ENCODE measurements at places on chromosomes 4 and X.
A peak's percentile ranks its signal among the peaks of the same experiment; 100 is the strongest.

- no peak for DNase-seq
Observed at GRCh38 chr4:166198516-166199310, 325.7 kb downstream of the TLL1 start.

DNA sequence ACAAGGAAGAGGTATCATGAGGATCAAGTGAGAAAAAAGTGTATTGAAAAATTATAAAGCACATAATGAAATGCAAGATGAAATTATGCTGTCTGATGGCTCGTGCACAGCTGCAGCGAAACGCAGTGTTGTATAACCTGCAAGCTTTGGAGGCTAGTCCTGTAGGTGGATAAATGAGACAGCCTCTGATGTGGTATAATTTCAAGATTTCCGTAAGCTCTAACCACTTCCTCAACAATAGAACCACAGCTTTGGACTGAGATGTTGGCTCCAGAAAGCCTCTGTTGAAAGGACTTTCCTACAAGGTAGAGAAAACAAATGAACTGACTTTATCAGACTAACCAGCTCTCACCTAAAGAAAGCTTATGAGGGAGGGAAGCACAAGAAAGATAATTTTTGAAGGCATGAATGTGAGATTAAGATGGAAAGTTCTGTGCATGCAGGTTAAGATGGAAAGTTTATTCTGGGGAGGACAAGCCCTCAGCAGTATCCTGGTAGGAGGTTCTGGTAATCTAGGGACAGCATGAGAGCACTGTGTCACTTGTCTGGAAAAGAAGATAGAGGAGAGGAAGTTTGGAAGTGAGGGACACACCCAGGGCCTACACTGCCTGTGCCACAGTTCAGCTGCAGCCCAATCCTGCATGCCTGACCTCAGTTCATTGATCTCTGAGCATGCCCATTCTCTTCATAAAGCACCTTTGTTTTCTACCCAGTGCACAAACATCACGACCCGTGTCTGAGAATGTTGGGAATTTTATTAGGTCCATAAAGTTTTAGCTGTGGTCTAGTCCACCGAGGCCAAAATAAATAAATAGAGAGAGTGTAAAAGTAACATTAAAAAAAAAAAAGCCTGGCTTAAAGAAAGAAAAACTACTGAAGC, 161.5 kb upstream of the SFRP2 start:
- DNase-seq, result no peak

DNA sequence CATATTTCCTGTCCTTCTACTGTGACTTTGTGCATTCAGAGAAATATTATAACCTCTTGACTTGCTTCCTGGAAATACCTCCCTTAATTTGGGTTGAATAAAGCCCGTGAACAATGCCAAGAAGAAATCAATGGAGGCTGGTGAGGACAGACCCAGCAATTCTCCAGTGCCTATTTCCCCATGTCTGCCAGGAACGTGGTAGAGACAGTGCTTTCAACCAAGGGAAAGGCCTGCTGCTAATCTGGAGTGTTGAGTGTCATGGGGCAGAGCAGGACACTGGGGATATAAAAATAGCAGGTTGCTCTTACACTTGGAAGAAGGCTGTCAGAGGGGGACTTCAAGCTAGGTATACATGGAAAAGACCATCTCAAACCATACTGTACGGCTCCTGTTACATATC, 19.9 kb downstream of the TSC22D3 start:
- DNase-seq, result no peak

DNA sequence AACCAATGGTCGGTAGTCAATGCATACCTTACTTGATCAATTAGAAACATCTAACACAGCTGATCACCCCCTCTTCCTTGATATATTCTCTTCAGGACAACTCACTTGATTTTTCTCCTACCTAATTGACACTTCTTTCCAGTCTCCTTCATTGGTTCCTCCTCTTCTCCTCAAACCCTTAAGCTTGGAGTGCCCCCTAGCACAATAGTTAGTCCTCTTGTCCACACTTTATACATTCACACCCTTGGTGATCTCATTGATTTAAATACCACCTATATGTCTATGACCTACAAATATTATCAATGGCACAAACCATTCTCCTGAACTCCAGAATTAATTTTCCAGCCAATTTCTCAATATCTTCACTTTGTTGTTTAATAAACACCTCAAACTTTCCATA, 724.0 kb downstream of the ADGRL3 start:
- no peak for DNase-seq

GRCh38 chrX:109600237-109600651, 24.7 kb downstream of the KCNE5 start:
- peak; percentile 21 for DNase-seq

DNA sequence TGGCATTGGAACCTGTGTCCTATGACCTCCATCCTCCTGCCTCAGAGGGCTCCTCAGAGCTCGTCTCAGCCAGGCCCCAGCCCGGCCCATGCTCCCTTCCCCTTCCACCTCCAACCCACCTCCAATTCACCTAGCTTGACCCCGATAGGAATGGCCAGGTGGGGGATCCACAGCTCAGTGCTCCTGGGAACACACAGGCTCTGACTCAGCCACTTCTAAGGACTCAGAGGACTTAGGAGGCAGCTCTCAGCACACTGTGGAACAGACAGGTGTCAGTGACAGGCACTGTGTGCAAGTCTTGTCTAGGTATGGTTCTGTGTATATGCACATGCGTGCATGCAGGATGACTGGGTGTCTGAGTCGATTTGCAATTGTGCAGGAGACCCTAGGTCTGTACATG, 44.8 kb downstream of the PJA1 start:
- no peak for DNase-seq

DNA sequence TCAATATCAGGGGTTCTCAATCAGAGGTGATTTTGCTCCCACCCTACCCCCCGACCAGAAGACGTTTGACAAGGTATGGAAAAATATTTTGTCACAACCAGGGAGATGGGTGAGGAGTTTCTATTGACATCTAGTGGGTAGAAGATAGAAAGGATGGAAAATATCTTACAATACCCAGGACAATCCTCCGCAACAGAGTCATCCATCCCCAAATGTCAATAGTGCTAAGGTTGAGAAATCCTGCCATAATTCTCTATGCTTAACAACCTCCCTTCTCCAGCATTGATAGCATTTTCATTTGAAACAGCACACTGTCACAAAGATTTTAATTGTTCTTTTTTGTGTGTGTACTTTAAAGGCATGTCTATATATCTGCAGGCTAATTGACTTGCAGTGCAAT, 890.5 kb downstream of the PDHA2 start:
- DNase-seq, result no peak

DNA sequence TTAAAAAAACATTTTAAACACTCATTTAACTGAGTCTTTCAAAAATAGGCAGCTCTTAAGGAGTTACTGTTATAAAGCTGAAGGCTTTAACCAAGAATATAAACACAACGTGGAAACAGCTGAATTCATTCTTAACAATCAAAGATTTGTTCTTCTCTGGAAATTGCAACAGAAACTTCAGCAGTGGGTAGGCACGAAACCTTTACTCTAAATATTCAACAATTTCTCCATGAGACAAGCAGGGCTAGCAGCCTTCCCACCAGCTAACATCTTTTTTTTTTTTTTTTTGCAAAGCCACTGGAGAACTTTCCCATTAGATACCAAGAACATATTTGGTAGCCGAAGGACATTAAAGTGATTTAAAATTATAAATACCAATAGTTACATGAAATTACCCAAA, 78.2 kb upstream of the PRSS48 start:
- no peak for DNase-seq

DNA sequence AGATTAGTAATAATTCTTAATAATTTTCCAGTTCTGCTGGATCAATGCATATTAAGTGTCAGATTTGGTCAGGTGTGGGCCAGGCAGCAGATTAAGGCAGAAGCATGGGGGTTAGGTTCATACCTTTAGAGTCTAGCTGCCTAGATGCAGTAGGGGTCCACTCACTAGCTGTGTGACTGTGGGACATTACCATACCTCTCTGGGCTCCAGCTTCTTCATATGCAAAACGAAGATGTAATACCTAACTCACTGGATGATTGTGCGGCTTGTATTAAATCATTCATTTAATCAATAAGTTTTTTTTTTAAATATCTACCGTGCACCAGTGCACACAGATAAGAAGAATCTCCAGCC, 1.4 kb downstream of the ANXA3 start:
- DNase-seq, result no peak

- DNase-seq, result no peak
Observed at GRCh38 chr4:205097-205756, 80.9 kb downstream of the ZNF718 start.

- peak; percentile 78 for DNase-seq
Observed at GRCh38 chr4:75995727-75996126, 5.0 kb upstream of the SDAD1 start.

DNA sequence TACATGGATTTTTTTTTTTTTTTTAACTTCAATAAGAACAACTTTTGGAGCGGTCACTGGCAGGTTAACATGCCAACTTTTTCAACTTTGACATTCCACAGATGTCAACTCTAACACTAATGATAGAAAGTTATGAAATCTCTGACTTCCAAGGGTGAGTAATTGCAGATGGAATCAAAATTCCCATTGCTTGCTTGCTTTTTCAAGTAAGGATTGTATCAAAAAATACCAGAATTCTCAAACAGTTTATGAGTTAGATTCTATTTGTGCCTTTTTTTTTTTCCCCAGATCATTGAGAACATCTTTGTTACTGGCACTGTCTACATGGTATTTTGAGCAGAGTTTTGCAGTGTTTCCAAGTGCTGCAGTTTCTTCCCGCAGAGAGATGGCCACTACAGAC, 50.3 kb upstream of the OTUD4 start:
- no peak for DNase-seq

- DNase-seq, result no peak
Observed at GRCh38 chr4:164304861-164305260, 449.1 kb upstream of the SMIM31 start.

GRCh38 chr4:186557486-186557885, 2.1 kb upstream of the MTNR1A start:
- DNase-seq, result no peak

DNA sequence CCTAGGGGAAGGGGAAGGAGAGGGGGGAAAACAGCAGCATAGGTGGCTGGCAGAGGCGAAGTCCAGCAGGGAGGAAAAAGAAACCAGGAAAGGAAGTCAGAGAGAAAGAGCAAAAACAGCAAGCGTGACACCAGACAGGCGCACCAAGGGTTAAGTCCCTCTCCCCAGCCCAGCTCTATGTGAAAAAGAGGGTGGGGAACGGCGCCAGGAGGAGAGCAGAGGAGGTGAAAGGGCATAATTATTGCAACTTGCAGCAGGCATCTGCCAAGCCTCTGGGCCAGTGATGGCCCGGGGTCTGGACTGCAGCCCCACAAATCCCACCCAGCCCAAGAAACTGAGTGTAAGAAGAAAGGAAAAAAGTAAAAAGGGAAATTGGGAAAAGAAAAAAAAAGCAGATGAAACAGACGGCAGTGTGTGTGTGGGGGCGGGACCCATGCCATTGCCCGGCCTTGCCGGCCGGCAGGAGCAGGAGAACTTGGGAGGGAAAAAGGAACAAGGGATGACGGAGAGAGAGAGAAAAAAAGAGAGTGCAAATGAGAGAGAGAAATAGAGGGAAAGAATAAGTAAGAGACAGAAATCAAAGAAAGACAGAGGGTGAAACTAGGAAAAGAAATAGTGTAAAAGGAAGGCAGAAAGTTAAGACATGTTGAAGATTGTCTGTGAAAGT, 14.1 kb upstream of the RHOXF2 start:
- no peak for DNase-seq

- no peak for DNase-seq
Observed at GRCh38 chrX:48540480-48540879, 966 bp downstream of the TBC1D25 start.

DNA sequence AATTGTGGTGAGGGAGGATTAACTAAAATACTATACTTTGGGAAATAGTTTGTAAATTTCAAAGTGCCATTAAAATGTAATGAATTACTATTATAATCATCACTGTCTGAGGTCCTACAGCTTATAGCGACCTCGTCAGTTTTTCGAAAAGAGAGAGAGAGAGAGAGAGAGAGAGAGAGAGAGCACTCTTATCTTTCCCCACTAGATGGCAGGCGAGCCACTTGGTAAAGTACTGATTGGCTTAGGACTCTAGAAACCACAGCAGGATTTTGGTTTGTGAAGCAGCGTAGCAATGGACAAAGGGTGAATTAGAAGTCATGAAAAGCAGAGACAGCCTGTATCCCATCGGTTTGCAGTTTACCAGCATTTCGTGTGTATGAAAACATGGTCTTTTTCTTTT, 52.5 kb downstream of the LINC00632 start:
- DNase-seq, result peak; percentile 76

GRCh38 chrX:117995378-117995777, 121.2 kb downstream of the KLHL13 start:
- no peak for DNase-seq

GRCh38 chr4:32429151-32429550, 1709.0 kb downstream of the PCDH7 start:
- no peak for DNase-seq

GRCh38 chr4:22573198-22573597, 57.3 kb upstream of the ADGRA3 start:
- peak; percentile 13 for DNase-seq

DNA sequence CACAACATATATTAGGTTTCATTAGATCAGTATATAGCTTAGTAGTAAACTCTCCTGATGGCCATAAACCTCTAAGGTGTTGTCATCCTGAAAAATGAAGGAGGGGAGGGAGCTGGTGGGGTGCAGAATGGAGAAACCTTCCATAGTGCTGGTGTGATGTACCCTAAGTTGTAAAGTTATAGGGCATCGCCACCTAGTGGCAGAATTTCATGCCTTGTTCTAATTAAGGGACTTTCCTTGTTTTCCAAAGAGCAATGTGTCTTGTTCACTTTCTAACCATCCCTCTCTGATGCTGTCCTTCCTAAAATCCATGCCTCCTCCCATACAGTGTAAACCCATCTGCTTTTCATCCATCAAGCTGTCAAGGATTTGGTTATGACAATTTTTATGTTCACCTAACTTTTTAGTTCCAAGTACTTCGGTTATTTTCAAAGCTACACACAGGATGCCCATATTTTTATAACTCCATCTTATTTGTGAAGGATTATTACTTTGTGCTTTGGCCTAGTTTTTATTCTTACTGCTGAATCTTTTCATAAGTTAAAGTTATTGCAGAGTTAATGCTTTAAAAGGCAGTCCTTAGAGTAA, 4.5 kb downstream of the NBDY start:
- DNase-seq, result peak; percentile 73

DNA sequence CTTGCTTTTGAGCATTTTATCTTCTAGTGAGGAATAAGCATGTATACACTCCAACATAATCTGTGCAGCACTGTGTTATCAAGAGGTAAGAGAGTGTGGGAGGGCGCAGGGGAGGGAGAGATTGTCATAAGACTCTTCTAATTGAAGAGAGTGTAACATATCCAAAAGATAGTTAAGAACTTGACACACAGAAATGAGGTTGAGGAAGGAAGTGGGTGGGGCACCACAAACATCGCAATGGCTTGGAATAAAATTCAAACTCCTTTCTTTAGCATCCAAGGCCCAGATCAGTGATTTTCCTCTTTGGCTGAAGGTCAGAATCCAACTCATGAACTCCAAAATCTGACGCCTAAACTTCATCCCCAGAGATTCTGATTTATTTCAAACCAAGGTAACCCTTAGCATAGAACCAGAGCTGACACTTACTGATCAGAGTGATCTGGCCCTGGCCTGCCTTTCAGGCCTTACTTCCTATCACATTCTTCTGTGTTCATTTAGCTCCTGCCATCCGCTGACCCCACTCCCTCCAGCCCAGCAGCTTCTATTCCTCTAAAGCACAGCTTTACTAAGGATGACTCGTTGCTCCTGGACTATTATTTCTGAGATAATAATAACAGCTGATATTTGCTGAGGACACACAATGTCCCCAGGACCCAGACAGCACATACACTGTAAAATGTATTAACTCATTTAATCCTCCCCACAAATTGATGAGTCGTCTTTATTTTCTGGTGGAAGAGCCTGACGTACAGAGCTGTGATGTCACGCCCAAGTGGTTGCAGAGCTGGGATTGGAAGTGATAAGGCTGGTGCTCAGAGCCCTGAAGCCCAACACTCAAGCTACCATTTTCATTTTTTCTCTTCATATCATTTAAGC, 10.6 kb upstream of the CTSO start:
- no peak for DNase-seq
